D721Med (cell line): ENCODE measurements at places on chromosomes 2 and 18.

GRCh38 chr18:56461151-56461550, 177.2 kb downstream of the TXNL1 start:
- DNase-seq = no peak

DNA sequence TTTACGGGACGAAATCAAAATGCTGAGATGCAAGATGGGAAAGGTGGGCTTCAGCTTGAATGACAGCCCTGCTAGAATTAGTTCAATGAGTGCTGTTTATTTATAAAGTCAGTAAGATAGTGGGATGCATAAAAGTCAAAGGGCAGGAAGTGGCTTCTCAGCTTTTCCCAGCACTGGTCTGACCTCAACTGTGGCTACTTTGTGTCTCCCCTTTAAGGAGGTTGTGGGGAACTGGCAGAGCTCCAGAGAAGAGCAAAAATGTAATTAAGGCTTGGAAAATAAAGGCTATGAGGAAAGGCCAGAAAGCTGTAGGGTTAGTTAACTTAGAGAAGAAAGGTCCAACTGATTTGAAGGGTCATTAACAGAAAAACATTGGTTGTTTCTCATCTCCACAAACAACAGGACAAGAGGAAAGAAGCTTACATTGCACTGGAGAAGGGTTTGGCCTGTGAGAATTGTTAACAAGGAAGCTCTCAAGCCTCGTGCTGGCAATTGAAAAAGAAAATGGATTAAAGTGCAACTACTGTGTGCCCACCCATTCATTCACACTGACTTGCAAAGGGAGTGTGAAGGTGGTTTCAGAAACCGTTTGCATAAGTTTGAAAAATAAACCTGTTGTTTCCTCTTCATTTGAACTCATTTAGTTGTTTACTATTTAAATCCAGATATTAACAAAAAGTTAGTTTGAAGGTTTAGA, 68.8 kb upstream of the CD28 start:
- DNase-seq = no peak

- no peak for DNase-seq
Observed at GRCh38 chr2:153391131-153391530, 87.4 kb downstream of the RPRM start.

- DNase-seq = no peak
Observed at GRCh38 chr2:57674743-57675142, 371.9 kb upstream of the VRK2 start.

- DNase-seq = no peak
Observed at GRCh38 chr2:102005989-102006885, 14.5 kb downstream of the IL1R2 start.

GRCh38 chr2:48219555-48220436, 310.2 kb upstream of the STON1 start:
- no peak for DNase-seq
